ENCODE measurements at places on chromosomes 16 and 17.

GRCh38 chr17:17837966-17838962 is 1.5 kb upstream of the SREBF1 start:
- DNase-seq: peak; percentile 96

DNA sequence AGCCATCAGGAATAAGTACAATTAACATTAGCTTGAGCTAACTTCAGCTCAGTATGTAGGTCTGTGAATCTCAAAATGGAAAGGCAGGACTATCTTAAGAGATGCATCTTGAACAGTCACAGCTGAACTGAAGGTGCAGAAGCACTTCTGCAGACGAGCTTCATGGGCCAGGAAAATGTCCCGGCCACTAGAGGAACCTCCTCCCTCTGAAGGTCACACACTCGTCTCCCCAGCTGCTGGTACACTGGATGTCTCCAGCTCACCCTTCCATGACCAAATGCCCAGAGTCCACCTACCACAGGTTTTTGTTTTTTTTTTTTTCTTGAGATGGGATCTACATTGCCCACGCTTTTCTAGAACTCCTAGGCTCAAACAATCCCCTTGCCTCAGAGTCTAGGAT is 33.2 kb downstream of the WDR59 start:
- DNase-seq: no peak

GRCh38 chr17:31374094-31374447 is 17.4 kb upstream of the RAB11FIP4 start:
- DNase-seq: no peak

DNA sequence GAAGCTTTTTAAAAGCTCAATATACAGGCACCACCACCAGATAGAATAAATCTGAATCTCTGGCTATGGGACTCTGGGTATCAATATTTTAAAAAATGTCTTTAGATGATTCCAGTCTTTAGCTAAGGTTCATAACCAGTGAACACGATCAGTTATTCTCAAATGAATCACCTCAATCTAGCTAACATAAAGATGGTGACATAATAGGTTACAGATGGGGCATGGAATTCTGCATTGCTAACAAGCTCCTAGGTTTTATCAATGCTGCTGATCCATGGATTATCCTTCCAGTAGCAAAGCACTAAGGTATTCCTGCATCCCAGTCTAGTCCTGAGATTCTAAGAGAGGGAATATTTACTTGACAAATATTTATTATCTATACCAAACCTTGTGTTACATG is 415.5 kb upstream of the CDH11 start:
- no peak for DNase-seq

- no peak for DNase-seq
Measured at GRCh38 chr17:65556910-65557348, 4.5 kb downstream of the AXIN2 start.

DNA sequence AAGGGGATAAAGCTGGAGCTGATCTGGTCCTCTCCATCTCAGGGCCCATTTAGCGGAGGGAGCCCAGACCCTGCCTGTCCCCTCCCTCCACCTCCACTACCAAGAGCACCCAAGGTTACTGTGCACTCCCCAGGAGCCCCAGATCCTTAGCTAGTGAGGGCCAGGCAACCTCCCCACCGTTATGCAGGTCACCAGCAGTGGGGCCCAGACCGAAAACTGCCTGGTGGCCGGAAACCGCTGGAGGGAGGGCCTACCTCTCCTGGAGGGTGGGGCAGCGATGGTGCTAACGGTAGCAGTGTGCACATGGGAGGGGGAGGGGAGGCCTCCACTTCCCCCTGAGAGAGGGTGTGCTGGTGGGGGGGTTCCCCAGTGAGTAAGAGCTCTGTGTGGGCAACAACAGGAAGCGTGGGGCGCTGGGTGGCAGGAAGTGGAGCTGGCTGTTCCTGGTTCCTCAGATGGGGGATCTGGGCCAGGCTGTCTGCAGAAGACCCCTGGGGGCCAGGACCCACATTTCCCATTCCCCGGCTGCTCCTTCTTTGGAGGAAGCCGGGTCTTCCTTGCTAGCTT is 4.4 kb downstream of the FMNL1 start:
- DNase-seq: no peak

DNA sequence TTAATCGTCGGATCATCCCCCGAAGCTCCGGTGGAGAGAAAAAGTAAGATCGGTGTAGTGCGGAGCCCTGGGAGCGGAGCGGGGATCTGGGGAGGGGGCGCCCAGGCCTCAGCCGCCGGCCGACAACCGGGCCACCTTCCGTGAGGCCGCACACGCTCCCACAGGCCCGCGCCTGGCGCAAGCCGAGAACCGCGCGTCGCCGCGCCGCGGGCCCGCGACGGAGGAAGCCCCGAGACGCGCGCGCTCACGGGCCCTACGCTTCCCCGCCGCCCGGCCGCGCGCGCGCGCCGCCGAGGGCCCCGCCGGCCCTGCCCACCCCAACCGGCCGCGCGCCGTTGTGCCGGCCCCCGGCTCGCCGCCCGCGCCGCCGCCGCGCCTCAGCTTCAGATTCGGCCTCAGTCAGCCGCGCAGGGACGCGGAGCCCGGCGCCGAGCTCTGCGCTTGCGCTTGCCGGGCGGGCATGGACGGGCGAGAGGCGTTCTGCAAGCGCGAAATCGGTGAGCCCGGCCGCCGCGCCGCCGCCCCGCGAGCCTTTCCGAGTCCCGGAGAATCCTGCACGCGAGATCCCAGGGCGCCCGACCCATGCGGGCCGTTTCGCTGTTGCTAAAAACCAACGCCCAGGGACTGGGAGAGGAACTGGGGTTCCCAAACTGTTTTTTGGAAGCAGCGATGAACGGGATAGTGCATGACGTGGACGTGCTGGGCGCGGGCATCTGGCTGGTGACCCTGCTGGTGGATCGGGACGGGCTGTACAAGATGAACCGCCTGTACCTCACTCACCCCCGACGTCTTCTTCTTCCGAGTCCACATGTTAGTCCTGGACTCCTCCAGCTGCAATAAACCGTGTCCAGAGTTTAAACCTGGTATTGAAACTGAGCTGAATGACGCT is 28.0 kb upstream of the LRRC37A start:
- peak; percentile 95 for DNase-seq

GRCh38 chr17:66944351-66945146 is 20.0 kb upstream of the CACNG4 start:
- peak; percentile 83 for DNase-seq

DNA sequence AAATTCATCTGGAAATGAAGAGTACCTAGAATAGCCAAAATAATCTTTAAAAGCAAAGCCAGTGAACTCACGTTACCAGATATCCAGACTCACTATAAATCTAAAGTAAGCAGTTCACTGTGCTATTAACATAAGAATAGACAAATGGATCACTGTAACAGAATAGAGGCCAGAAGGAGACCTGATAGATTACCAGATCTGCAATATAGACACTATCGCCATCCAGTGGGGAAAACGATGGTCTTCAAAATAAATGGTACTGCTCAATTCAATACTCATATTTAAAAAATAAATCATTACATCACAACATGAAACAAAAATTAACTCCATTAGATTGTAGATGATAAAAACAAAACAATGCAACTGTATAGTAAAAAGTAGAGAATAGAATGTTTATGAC is 158.6 kb upstream of the CDH8 start:
- DNase-seq: no peak

GRCh38 chr16:71255721-71256120 is 25.2 kb upstream of the HYDIN start:
- no peak for DNase-seq

- peak; percentile 40 for DNase-seq
Measured at GRCh38 chr17:33019161-33019890, 27.7 kb downstream of the SPACA3 start.

GRCh38 chr17:527247-527646 is 174.6 kb upstream of the RPH3AL start:
- no peak for DNase-seq

GRCh38 chr17:60165971-60166370 is 16.2 kb downstream of the CA4 start:
- DNase-seq: peak; percentile 54

GRCh38 chr17:4160294-4160859 is 17.4 kb downstream of the CYB5D2 start:
- DNase-seq: no peak

- DNase-seq: no peak
Measured at GRCh38 chr16:12009462-12009861, 32.9 kb downstream of the SNX29 start.

- peak; percentile 100 for DNase-seq
Measured at GRCh38 chr17:44587339-44587738, 30.1 kb downstream of the FZD2 start.

- no peak for DNase-seq
Measured at GRCh38 chr17:77555121-77555591, 403.3 kb upstream of the TNRC6C start.

DNA sequence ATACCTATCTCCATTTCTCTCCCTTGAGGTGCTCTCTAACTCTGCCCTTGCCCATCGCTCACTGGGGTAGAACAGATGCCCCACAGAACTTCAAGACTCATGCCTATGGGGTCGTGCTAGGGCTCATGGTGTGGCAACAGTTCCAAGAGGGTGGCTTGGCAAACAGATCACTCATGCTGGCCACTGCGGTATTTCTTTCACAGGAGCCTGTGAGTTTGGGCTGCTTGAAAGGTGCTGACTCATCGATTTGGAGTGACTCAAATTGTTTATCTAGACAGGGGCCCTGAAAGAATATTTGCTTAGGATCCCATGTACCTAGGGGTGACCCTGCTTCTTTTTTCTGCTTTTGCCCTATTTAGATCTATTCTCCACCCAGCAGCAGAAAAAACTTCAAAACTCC is 69.9 kb downstream of the IRX5 start:
- peak; percentile 43 for DNase-seq

DNA sequence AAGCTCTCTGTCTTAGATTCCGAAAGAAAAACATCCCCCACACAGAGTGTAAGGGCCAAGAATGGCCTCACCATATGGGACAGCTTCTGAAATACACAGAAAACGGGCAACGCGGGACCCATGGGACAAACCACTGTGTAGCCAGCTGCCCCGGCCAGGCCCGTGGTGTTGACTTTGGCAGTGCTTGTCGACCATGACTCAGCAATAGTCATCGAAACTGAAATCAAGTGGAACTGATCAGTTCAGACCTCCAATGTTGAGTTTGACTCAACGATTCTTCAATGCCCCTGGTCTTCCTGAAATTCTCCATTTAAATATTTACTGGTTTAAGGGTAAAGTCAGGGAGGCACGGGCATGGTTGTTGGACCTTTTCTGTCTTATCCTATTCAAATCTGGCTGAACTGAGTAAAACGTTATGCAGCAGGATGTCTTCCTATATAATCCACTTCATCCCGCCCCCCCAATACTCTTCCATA is 27.5 kb downstream of the ZFHX3 start:
- DNase-seq: no peak

DNA sequence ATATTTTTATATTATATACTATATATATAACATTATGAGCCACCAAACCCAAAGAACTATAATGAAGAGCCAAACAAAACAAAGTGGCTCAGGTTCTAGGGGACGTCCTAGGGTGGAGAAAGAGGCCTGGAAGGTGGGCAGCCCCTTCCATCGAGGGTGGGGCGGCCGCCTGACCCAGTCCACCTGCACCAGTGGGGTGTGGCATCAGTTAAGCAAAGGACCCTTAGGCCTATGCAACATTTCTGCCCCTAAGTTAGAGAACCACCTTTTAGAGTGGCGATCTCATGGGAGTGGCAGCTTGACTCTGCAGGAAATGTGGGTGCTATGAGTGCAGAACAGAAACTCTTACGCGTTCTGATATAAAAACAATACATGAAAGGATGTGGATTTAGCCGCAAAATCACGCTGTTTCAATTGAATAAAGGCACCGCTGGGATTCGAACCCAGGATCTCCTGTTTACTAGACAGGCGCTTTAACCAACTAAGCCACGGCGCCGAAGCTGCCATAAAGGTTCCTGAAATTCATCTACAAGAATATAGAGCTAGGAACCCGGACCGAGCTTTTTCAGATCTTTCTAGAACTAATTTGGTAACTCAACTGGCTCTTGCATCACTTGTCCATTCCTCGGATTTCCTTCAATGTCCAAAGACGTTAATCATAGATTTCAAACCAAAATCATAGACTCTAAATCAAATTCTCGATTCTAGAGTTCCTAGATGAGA is 15.6 kb upstream of the AURKB start:
- peak; percentile 89 for DNase-seq

DNA sequence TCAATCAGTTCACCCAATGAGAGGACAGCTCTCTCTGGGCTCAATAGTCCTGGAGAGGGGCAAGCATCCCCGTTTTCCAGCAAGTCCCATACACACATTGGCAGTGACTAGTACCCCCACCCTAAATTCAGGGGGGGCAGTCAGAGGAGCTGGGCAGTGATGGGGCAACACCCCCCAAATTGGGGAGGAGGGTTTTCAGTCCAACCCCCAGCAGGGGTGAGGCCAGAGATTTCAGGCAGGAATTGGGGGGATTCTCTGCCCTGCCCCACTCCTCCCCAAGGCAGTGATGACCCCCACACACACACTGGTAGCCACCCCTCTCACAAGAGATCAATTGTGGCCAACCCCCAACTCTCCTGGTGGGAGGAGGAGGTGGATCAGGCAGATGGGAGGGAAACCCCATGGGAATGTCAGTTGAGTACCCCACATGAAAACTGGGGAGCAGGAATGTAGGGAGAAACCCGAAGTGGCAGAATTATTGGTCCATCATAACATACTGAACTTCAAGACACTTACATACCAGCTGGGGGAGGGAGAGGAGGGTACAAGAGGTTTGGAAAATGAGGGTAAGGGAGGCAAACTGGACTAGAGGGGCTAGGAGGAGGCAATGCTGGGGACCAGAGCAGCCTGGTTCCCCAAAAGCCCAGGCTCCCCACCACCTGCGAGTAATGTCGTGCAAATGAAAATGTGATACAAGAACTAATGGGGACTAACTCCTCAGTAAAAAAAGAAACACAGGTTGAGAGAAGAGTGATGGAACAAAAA is 3.1 kb downstream of the VAMP2 start:
- DNase-seq: no peak

GRCh38 chr17:376936-377863 is 24.6 kb upstream of the RPH3AL start:
- DNase-seq: no peak

DNA sequence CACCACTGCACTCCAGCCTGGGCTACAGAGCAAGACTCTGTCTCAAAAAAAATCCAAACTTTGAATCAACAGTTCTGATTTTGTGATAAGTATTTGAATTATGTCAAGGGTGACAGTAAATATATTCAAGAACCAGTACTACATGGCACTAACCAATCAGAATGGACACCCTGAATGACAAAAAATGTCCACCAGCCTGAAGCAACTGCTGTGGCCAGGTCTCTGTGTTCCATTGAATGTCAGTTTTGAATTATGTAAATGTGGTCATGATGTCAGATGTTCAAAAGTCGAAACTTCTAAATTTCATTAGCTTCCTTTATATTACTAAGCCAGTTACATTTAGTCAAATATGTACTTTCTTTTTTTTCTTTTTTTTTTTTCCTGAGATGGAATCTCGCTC is 15.4 kb upstream of the ATXN1L start:
- no peak for DNase-seq

DNA sequence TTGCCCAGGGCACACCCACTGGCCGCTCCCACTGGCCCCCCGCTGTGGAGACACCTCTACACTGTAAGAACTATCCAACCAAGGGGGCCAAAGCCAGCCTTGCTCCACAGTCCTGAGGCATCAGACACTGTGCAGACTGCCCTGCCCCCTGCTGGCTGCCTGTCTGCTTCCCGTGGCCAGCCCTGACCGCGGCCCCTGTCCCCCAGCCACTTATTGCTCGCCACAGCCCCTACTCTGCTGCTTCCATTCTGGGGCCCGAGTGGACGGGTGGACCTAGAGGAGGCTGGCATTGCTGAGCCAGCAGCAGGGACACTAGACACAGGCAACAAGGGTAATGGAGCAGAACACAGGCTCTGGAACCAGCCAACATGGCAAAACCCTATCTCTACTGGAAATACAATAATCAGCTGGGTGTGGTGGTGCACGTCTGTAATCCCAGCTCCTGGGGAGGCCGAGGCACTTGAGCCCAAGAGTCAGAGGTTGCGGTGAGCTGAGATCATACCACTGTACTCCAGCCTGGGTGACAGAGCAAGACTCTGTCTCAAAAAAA is 19.7 kb upstream of the LRRC37A3 start:
- DNase-seq: peak; percentile 86

Data from islet precursor cell (in vitro differentiated cells).